ENCODE measurements at places on chromosomes 7 and 10.

- DNase-seq: no peak
Measured at GRCh38 chr7:42236266-42236975, 588 bp downstream of the GLI3 start.

GRCh38 chr7:37770838-37771237, 77.6 kb upstream of the NME8 start:
- DNase-seq: no peak

- DNase-seq: no peak
Measured at GRCh38 chr7:947391-948210, 6.9 kb downstream of the ADAP1 start.

DNA sequence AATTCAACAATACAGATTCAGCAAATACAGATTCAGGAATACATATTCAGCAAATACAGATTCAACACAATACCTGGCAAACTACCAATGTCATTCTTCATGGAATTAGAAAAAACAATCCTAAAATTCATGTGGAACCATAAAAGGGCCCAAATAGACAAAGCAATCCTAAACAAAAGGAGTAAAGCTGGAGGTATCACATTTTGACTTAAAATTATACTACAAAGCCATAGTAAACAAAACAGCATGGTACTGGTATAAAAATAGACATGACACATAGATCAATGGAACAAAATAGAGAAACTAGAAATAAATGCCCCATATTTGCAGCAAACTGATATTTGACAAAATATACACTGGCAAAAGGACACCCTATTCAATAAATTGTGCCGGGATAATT, 3.4 kb upstream of the NT5C3A start:
- DNase-seq: no peak

DNA sequence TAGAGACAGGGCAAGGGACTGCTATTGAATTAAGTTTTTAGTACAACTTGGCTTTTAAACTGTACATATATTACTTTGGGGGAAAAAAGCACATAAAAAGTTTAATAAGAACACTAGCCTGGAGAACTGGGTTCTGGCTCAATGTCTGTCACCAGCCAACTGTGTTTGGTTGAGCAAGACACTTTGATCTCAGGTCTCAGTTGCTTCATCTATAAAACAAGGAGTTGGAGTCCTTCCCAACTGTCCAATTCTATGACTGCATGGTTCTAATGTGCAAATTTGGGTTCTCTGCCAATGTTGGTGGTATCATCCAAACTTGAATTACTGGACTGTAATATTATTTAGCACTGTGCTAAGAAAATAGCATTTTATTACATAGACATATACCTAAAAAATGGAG, 50.3 kb downstream of the ATXN7L1 start:
- no peak for DNase-seq

GRCh38 chr7:102426268-102427018, 6.9 kb upstream of the ORAI2 start:
- peak; percentile 74 for DNase-seq

GRCh38 chr7:139698844-139699243, 79.0 kb downstream of the HIPK2 start:
- DNase-seq: no peak

- DNase-seq: no peak
Measured at GRCh38 chr7:128098629-128099028, 67.4 kb upstream of the LRRC4 start.

DNA sequence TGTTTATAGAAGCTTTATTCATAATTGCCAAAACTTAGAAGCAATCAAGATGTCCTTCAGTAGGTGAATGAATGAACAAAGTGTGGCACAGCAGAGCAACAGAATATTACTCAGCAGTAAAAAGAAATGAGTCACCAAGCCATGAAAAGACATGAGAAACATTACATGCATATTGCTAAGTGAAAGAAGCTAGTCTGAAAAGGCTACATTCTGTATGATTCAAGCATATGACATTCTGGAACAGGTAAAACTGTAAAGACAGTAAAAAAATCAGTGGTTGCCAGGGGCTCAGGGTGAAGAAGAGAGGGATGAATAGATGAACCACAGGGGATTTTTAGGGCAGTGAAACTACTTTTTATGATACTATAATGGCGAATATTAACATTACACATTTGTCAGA, 80.9 kb upstream of the APBB1IP start:
- no peak for DNase-seq

DNA sequence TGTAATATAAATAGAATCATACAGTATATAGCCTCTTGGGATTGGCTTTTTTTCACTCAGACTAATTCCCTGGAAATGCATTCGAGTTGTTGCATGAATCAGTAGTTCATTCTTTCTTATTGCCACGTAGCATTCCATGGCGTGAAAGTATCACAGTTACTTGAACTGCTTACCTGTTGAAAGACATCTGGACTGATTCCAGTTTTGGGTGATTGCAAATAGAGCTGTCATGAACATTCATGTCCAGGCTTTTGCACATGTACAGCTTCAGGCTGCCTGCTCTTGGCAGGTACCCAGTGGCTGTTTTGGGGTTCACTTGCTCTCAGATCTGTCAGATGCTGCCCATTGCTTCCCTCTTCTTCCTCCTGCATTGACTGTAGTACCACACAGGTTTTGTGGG, 54.9 kb downstream of the LRGUK start:
- no peak for DNase-seq

GRCh38 chr7:34165927-34166550, 260.7 kb downstream of the BMPER start:
- no peak for DNase-seq

DNA sequence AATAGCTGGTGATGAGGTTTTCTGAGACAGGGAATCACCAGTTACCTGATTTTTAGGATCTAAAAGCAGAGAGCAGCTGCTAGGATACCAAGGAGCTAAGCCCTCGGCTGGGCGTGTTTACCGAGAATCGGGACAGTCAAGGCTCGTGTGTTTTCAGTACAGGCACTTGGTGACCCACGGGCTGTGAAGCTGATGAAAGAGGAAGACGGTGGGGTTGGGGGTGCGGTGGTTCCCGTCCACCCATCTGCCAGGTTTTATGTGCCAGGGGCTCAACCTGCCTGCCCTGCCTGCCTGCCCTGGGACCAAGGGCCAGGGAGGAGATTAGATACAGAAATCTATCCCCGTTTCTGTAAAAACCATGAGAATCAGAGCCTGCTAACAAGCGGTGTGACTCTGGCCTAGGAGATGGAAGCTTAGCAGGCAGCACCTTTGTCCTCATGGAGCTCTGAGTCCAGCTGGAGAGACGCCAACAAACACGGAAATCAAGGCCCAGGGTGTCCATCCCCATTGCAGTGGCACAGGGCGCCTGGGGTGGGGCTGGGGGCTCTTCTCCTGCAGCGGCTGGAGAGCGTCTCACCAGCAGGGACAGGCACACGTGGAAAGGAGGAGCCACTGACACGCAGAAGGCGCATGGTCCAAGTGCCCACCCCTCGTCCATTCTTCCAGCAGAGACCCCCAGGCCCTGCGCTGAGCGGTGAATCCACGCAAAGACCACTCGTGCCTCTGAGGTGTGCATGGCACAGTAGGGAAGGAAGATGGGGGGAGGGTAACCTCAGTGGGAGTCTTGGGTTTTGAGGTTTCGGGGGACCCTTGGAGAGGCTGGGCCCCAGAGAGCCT, 265.0 kb upstream of the TCERG1L start:
- DNase-seq: no peak

GRCh38 chr10:55474258-55474657, 673.2 kb upstream of the PCDH15 start:
- DNase-seq: no peak

DNA sequence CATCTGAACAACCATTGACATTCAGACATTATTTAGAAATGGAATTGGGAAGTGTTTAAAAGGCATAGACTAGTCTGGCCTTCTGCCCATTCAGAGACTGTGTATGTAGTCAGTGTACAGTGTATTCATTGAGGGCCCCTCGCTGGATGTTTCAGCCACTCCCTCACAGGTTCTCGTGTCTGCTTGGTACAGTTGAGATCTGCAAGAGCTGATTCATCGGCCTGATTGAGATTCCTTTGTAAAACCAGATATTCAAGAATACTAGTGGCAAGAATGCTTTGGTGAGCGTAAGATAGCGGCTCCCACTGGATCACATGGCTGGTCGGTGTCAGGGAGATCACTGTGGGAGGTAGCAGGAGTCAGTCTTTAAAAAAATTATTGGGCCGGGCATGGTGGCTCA, 119.5 kb downstream of the TCF7L2 start:
- DNase-seq: no peak

- no peak for DNase-seq
Measured at GRCh38 chr10:117112220-117112619, 25.9 kb downstream of the VAX1 start.

DNA sequence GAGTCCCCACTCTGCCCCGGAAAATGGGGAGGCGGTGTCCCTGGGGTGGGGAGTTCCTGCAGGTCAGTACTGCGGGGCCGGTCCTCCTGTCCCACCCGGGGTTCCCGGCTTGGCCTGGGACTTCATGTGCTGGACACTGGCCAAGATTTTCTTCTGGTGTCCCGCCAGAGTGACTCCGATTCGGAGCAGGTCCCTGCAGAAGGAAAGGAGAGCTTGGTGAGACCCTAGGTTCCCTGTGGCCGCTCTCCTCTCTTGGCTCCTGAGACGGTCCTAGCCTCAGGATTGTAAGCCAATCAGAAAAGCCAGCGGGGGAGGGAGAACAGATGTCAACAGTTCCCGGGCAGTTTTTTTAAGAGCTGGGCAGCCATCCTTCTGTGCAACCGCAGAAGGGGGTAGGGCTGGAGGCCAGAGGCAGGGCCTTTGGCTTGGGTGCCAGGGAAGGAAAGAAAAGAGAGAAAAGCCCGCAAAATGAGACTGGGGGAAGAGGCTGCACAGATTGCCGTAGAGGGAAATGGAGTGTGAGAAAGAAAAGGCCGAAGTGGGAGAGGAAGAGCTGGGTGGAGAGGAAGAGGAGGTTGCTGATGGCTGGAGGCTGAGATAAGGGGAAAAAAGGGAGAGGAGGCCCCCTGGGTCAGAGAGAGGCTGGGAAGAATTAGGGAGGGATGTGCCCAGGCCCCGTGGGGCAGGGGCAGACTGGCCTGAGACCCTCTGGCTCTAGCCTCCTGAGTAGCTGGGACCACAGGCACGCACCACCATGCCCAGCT, 23.7 kb downstream of the EPHB4 start:
- peak; percentile 32 for DNase-seq

DNA sequence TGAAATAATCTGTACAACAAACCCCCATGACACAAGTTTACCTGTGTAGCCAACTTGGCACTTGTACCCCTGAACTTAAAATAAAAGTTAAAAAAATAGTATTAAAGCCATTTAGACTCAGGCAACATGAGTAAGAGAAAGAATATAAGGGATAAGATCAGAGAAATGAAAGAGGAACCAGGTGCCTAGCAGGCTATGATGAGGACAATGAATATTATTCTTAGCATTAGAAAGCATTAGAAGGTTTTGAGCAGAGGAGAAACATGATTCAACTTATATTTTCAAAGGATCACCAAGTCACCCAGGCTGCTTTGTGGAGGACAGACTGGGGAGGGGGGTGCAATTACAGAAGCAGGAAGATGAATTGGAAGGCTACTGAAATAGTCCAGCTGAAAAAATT, 48.1 kb upstream of the TES start:
- no peak for DNase-seq

- DNase-seq: no peak
Measured at GRCh38 chr10:113980408-113981087, 63.1 kb upstream of the ADRB1 start.

- no peak for DNase-seq
Measured at GRCh38 chr10:119616882-119617570, 20.3 kb upstream of the TIAL1 start.

GRCh38 chr7:118352867-118353453, 128.5 kb downstream of the ANKRD7 start:
- DNase-seq: no peak

- no peak for DNase-seq
Measured at GRCh38 chr10:23370106-23370505, 25.5 kb upstream of the C10orf67 start.

DNA sequence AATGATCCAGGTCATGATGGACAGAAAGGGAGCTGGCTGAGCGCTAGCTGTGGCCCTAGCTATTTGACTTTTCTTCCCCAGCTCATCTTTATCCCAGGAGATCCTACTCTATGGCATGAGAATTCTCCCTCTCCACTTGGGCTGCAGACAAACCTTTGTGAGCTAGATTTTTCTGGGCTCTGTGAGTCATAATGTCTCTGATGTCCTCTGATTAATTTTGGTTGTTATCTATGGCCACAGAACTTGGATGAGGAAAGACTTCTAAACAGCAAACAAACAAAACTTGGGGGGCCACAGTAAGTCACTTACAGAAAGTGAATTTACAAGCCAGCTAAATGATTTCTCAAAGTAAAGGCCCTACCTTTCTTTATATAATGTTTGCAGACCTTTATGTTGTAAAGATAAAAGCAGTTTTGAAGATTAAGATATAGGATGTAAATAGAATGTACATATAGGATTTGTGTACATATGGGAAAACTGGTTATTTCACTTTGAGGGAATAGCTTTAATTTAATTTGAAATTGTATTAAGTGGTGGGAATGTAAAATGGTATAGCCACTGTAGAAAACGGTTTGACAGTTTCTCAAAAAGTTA, 10.4 kb downstream of the ABLIM1 start:
- no peak for DNase-seq

DNA sequence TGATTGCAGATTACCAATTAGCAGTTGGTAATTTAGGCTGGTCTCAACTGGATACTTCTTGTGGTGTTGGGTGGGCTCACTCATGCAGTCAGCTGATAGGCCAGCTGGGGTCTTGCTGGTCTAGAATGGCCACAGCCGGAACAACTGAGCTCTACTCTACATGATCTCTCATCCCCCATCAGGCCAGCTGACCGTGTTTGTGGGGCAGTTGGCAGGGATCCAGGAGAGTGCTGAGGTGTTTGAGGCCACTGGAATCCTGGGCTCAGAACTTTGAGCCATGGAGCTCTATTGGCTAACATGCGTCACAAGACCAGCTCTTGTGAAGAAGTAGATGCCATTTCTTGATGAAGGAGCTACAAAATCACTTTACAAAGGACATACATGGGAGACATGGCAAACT, 242.4 kb downstream of the GFRA1 start:
- no peak for DNase-seq

GRCh38 chr10:36739884-36740445, 385.4 kb upstream of the ANKRD30A start:
- DNase-seq: no peak

GRCh38 chr10:105252911-105253310, 611.8 kb downstream of the SORCS3 start:
- no peak for DNase-seq

GRCh38 chr10:63491588-63492316, 26.0 kb upstream of the JMJD1C start:
- DNase-seq: no peak

DNA sequence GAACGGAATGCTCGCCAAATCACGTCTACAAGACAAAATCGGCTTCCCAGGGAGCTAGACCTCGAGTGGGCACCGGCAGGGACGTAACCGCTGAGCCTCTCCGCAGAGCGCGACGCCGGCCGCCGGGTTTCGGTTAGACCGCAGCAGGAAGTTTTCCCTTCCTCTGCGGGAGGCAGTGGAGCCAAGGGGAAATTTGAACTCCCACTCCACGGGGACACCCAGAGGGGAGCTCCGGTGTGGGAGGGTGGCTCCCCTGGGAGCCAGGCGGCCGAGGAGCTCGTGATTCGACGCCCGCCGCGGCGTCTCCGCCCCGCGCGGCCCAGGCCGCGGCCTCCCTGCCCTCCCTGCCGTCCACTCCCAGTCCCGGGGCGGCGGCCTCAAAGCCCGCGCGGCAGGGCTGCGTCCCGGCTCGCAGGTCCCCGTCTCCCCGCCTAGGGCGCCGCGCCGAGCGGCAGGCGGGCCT, 426 bp downstream of the SYPL1 start:
- DNase-seq: no peak

GRCh38 chr7:158495786-158496185, 91.8 kb downstream of the PTPRN2 start:
- DNase-seq: no peak

Measured in CD4-positive, alpha-beta T cell treated with Interleukin-15 for 4 hours (primary cell).